ENCODE measurements at places on chromosomes 3 and 15. TPM values are rescaled to one million over a fixed set of nuclear protein-coding genes. Genes with fewer than 3 reads are reported as not detected.

DNA sequence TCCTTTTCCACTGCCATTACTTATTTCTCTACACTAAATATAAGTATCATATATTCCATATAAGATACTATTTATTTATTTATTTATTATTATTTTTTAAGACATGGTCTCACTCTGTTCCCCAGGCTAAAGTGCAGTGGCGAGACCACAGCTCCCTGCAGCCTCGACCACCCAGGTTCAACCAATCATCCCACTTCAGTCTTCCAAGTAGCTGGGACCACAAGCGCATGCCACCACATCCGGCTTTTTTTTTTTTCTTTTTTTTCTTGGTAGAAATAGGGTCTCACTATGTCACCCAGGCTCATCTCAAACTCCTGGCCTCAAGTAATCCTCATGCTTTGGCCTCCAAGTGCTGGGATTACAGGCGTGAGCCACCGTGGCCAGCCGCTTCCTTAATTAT is 56.6 kb downstream of the TP53BP1 start:
- DNase-seq, result no peak

The TNNC1 gene
- total RNA-seq, result 12.4 TPM

- no peak for DNase-seq
Measured at GRCh38 chr3:104206925-104207324, 1159.8 kb upstream of the ALCAM start.

DNA sequence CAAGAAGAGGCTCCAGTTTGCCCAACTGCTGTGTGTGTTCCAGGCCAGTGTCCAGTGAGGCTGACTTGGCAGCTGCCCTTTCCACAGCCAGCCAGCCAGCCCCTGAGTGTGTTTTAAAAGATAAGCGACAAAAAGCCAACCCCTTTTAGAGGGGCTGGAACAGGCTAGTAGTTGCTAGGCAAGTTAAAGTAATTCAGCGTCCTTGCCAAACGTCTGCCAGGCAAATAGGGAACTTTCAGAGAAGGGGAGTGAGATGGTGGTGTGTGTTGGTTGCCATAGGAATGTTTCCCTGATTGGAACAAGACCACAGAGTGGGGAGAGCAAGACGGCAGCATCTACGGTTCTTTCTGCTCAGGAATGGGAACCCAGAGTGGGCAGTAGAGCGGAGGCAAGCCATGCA is 86.3 kb downstream of the TMEM108 start:
- peak; percentile 46 for DNase-seq

The ACOX2 gene
- 2.2 TPM for total RNA-seq

DNA sequence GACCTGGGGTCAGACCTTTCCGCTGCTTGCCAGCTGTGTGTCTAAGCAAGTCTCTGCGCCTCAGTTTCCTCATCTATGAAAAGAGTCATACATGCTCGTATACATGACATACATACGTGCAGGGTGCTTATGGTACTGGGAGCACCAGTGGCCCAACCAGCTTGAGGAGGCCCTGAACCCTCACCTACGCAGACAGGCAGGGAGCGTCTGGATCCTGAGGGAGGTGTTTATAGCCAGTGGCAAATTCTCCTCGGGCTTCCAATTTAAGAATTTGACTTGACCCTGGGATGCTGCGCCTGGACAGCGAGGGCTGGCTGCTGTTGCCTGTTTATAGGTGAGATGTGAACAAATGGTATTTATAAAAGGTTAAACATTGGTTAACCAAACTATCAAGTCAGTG is 17.7 kb upstream of the FGD5 start:
- DNase-seq, result no peak

The EPHB3 gene
- total RNA-seq, result 17.2 TPM

- no peak for DNase-seq
Measured at GRCh38 chr3:153319705-153320554, 157.9 kb downstream of the RAP2B start.

The PYGO1 gene
- total RNA-seq, result 4.6 TPM

DNA sequence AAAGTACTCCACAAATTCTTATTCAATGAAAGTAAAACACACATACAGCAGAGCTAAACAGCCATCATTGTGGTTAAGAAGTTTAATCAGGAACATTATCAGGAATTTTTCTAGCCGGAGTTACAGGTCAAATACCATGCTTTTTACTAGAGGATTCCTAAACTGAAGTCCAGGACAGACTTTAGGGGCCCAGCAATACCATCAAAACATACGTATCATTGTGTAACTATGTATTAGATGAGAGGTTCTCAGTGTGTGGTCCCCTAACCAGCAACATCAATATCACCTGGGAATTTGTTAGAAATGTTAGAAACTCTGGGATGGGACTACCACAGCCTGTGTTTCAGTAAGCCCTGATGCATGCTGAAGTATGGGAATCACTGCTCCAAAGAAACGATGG is 404.2 kb upstream of the IL12A start:
- DNase-seq, result peak; percentile 30

The ZWILCH gene
- 15.5 TPM for total RNA-seq

DNA sequence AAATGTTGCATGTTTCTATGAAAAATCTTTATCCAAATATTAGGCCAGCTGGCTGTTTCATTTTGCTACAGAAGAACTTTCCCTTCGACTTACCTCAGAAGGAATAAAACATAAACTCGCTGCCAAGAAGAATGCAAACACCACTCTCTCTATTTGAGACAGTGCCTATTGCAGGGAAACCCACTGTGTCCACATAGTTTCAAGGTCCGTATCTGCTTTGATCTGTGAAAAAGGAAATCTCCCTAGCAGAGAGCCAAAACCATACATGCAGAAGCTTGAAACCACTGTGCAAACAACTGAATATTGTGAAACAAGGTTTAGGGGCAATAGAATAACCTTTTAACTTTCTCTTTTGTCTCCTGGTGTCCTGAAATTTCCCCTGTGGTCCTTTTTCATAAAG is 35.0 kb upstream of the CAPN7 start:
- no peak for DNase-seq

DNA sequence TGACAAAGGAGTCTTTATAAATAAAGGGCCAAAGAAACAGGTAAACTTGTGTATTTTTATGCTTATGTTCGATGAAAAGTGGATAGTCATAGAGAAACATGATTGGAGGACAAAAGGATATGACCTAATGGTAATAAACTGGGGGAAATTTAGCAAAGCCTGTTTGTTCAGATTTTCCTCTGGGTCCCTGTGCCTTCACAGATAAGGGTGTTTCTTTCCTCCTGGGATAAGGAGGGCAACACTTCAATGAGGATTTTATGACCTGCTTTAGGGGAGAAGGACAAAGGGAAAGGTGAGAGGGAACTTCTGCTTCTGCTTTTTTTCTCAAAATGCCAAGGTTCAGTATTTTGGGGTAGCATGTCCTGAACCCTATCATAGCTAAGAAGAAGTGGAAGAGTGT is 531.3 kb upstream of the ALCAM start:
- no peak for DNase-seq

The EAF2 gene
- 1.7 TPM for total RNA-seq

- DNase-seq, result no peak
Measured at GRCh38 chr3:25191673-25192072, 236.4 kb upstream of the RARB start.

- peak; percentile 17 for DNase-seq
Measured at GRCh38 chr15:25408428-25408827, 30.4 kb downstream of the UBE3A start.

The STAB1 gene
- not detected for total RNA-seq

DNA sequence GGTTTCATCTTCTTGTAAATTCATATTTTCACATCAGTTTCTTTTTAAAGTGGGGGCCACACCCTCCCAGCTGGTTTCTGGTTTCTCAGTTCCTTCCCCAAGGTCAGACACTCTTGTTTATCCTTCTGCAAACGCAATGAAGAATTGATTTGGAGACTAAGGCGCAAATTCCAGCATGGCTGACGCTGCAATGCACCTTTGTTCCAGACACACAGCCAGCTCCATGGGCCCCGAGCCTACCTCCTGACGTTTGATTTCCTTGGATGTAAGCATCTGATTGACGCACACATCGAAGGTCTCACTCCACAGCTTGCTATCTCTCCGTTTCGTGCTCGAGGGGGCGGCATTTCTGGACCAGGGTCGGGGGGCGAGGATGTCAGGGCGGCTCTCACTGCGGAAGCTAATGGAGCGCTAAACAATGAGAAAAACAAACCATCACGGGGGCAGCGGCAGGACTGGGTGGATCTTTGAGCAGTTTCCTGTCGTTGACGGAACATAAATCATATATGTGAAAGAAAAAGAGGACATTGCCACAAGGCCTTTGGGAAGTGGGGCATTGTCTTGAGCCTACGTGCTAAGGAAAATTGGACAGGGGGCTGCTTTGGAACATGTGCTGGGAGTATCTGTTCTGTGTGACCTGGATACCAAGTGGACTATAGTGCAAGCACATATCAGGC is 46.9 kb downstream of the ARHGEF3 start:
- DNase-seq, result no peak

GRCh38 chr15:89775815-89776214 is 317 bp upstream of the MESP2 start:
- no peak for DNase-seq

DNA sequence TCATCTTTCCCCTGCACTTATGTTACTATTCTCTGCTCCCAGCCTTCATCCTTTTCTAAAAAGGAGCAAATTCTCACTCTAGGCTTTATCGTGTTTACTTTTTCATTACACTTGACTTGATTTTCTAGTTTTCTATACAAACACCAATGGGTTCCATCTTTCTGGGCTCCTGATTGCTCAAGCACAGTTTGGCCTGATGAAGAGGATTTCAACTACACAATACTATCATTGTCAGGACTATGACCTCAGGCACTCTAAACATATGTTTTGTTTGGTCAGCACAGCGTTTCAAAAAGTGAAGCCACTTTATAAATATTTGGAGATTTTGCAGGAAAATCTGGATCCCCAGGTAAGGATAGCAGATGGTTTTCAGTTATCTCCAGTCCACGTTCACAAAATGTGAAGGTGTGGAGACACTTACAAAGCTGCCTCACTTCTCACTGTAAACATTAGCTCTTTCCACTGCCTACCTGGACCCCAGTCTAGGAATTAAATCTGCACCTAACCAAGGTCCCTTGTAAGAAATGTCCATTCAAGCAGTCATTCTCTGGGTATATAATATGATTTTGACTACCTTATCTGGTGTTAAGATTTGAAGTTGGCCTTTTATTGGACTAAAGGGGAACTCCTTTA is 86.2 kb downstream of the TGFBR2 start:
- no peak for DNase-seq

The GRAMD2A gene
- total RNA-seq, result 0.77 TPM

All from astrocyte (in vitro differentiated cells and primary cell).